ENCODE measurements at places on chromosomes 2 and 18.

DNA sequence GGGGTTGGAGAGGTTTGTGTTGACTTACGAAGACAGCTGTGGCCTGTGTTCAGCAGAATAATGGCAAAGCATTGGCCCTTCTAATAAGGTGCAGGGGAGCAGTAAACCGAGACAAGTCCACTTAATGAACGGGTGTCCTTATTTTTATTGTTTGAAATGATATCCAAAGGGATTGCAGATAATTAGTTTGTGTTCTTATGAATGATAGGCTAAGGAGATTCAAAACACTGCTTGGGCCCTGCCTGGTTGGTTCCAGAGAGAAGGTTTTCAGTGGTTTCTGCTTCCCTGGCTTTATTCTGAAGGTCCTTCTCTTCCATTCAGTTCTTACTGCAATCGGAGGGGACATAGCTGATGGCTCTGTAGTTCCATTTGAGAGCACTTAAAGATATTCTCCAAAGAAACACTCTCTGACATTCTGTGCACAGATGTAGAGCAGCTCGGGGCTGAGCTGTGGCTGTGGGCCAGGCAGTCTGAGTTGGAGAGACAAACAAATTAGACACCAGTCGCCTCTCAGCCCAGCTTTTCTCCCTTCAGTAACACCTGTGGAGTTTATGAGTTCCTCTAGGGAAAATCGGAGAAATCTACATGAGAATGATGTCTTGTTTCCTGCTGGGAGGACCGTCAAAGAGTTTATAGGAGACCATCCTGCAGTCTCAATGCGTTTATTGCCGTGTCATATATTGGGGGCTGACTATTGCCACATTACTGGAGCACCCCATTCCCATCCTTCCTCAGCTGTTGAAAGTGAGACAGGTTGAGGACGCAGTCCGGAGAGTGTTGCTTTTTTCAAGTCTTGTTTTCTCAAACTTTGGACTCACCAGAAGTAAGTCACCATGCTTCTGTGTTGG, 6.5 kb downstream of the GREB1 start:
- no peak for DNase-seq

DNA sequence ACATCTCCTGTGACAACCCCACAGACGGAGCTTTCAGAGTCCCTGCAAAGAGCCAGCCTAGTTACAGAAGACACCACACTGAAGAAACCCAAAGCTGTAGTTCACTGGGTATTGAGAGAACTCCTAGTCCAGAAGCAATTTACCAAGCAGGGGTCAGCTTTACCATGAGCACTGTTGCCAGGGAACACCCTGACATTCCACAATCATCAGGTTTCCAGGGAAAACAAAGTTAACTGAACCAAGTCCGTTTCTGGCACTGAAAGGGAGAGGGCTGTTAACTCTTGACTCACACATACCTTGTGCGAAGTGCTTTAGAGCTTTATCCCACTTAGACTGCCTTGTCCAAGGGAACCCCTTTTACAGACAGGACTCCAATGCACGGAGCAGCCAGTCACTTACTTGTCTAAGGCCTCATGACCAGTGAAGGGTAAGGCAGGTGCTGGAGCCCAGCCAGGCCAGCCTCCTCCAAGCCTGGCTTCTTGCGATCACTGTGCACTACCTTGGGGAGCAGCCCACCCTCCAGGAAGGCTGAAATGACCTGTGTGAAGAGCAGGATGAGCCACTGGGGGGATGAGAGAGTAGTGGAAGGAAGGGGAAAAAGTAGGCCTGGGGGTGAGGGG, 53.9 kb downstream of the REEP1 start:
- no peak for DNase-seq

GRCh38 chr2:11567631-11568031, 33.8 kb downstream of the GREB1 start:
- DNase-seq, result no peak

DNA sequence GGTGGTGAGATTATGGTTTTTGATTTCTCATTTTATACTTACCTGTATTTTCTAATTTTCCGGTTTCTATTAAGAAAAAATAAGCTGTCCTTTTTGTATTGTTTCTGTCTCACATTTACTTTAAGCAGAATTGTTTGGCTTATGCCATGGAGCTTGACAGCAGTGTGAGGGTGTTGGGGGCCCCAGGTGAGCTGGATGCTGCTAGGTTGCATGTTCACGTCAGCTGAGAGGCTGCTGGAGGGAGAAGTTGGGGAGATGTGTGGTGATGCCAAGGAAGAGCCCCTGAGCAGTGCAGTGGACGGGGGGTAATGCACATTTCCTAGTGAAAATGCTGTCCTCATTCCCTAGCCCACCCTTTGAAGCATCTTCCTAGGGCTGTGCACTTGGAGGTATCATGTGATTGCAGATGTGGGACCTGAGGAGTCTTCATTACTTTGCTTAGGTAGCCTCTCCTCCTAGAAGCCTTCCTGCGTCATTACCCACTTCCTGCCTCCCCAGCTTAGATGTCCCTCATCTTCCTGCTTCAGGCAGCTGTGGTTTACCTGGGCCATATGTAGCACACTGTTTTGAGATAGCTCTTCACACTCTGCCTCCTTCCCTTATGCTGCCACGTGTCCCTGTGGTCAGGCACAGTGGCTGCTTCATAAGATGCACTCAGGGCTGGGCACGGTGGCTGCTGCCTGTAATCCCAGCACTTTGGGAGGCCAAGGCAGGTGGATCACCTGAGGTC, 16.2 kb downstream of the ATG16L1 start:
- peak; percentile 61 for DNase-seq

DNA sequence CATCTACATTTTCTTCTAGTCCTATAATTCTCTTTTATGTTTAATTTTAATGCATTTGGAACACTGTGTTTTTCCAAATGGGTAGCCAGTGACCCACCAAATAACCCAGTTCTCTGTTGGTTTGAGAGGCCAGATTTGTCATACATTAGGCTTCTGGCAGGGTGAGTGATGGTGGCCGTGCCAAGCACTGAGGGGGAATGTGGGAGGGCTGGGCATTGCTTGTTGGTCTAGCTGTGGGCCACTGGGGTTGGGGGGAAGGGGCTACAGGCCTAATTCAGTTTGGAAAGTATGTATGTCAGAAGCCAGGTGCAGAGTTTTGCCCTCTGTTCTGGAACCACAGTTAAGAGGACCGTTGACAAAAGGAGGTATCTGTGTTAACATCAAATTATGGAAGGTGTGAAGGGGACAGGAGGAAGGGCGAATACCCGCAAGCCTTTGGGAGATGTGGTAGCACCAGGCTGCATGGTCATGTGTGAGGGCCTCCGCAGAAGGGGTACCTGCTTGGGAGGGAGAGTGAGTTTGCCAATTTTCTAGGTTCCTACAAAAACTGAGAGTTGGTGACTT, 38.1 kb upstream of the SCLY start:
- no peak for DNase-seq

DNA sequence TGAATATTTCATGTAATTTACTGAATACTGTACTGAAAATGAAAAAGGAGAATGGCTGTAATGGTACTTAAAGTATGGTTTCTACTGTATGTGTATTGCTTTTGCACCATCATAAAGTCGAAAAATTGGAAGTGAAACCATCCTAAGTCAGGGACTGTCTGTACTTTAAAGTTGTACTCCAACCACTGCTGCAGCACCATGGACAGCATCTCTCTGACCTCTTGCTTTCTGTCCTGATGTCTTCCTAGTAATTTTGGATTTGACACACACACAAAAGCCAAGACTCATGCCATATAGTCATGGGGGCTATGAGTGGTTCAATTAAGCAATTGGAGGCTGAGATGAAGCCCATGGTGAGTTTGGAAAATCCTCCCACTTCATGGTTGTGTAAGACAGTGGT, 256.3 kb upstream of the PKDCC start:
- no peak for DNase-seq

DNA sequence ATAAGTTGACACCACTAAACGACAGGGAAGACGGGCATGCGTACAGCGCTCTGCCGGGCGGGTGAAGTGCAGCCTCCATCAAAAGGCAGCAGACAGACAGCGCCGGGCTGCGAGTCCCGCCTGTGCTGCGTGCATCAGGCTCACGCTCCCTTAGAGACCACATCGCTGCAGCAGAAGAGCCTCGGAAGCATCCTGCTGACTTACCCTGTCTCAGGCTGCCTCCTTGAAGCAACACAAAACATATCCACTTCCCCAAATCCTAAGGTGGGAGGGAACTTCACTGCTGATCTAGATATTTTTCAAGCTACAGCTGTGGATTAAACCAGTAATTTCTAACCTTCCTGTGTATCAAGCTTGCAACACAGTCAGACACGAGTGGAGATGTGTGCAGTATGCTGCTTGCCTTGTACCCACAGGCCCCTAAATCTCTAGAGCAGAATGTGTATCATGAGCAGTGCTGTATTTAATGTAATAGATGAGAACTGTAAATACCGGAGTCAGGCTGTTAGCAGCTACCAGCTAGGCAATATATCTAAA, 6.4 kb downstream of the MYT1L start:
- no peak for DNase-seq

- no peak for DNase-seq
Measured at GRCh38 chr2:113973810-113974209, 83.9 kb downstream of the ACTR3 start.

DNA sequence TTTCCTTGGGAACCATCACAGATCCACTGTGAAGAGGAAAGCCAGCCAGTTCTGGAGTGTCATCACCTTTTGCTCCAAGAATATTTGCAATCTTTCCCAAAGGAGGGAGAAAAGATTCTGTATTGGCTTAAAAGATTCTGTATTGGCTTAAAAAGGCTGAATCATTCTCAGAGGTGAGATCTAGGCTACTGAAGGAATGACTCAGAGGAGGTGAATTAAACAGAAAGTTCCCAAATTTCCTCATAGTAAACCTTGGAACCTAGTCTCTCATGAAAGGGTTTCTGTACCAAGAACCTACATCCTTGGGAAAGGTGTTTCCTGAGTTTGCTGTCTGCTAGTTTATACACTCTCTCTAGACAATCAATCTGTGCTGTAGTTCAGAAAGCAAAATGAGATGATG, 34.1 kb upstream of the GRB14 start:
- no peak for DNase-seq

- peak; percentile 8 for DNase-seq
Measured at GRCh38 chr18:21134895-21135294, 23.3 kb upstream of the ROCK1 start.

GRCh38 chr2:170177950-170178781, at the start of gene MYO3B:
MYO3B (plus strand) TSS chr2:170178147; CDS start chr2:170178288, 141 bp downstream.
- no peak for DNase-seq

- no peak for DNase-seq
Measured at GRCh38 chr2:27077231-27077630, 1.2 kb upstream of the EMILIN1 start.
